ENCODE measurements at places on chromosomes 13 and 19.
A peak's percentile ranks its signal among the peaks of the same experiment; 100 is the strongest.

DNA sequence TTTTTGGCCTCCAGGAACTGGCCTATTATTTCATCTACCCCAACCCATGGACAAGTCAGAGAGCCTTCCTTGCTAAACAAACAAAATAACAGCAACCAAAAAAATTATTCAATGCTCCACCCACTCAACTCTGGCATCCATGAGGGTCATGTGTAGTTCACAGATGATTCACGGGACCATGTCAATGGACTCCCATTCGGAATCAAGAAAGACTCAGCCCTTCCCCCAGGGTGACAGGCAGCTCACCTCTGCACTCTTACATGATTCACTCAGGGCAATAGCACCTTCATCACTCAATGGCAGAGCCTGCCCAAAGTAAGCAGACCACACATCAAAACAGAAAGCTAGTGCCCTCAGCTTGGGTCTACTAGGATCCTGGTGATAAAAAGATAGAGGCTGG, 14.3 kb upstream of the SCEL start:
- no peak for DNase-seq

DNA sequence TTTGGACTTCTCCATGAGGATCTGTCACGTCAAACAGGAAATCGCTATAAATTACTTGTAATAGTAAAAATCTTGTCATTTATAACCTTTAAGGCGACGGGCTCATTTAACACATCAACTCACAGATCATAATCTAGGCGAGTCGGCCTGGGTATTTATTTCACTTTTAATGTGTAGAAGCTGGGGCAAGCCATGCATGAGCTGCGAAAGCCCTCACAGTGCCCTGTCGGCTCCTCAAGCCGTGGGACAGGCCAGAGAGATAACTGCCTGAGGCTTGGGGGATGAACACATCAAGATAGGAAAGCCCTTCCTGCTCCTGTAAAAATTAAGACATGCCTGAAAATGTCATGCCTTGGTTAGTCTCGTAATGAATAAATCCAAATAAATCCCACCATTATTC, 30.8 kb downstream of the SOX1 start:
- no peak for DNase-seq

DNA sequence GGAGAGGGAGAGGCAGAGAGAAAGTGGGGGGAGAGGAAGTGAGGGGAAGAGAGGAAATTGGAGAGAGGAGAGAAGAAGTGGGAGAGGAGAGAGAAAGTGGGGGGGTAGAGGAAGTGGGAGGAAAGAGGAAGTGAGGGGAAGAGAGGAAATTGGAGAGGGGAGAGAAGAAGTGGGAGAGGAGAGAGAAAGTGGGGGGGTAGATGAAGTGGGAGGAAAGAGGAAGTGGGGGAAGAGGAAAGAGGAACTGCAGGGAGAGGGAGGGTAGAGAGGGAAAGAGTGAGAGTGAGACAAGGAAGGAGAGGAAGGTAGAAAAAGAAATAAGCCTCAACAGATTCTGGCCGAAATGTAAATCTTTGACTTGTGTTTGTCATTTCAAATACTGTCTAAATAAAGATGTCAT, 146.6 kb downstream of the KLF12 start:
- no peak for DNase-seq

DNA sequence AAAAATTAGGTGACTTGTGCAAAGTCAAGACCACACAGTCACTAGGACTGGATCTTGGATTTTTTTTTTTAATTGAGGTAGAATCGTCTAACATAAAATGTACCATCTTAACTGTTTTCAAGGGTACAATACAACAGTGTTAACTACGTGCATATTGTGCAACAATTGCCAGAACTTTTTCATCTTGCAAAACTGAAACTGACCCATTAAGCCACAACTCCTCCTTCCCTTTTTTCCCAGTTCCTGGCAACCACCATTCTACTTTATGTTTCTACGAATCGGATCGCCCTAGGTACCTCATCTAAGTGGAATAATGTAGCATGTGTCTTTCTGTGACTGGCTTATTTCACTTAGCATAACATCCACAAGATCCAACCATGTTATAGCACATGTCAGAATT, 37.5 kb upstream of the POMP start:
- no peak for DNase-seq

- peak; percentile 44 for DNase-seq
These were observed 43.1 kb downstream of the CYP4F22 start for GRCh38 chr19:15551293-15552004.
